ENCODE measurements at places on chromosomes 7 and 10.
A peak's percentile ranks its signal among the peaks of the same experiment; 100 is the strongest.

DNA sequence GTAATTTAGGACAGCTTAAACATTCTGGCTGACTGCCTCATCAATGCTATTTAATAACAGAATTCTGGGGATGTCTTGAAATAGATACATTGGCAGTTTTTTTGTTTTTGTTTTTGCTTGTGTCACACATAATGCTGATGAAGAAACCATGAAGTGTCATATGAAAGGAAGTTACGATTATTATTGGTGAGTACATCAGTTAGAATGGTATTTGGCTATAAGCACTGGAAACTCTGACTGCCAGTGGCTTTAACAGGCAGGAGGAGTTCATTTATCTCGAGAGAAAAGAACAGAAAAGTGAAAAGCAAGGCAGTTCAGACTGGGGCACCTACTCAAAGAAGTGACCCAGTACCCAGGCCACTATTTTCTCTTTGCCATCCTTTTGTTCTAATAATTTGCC is 18.1 kb downstream of the LSM8 start:
- peak; percentile 9 for DNase-seq

GRCh38 chr10:847868-848267 is 83.6 kb downstream of the LARP4B start:
- DNase-seq, result peak; percentile 27

GRCh38 chr7:15305002-15305600 is 256.7 kb downstream of the AGMO start:
- DNase-seq, result peak; percentile 43

DNA sequence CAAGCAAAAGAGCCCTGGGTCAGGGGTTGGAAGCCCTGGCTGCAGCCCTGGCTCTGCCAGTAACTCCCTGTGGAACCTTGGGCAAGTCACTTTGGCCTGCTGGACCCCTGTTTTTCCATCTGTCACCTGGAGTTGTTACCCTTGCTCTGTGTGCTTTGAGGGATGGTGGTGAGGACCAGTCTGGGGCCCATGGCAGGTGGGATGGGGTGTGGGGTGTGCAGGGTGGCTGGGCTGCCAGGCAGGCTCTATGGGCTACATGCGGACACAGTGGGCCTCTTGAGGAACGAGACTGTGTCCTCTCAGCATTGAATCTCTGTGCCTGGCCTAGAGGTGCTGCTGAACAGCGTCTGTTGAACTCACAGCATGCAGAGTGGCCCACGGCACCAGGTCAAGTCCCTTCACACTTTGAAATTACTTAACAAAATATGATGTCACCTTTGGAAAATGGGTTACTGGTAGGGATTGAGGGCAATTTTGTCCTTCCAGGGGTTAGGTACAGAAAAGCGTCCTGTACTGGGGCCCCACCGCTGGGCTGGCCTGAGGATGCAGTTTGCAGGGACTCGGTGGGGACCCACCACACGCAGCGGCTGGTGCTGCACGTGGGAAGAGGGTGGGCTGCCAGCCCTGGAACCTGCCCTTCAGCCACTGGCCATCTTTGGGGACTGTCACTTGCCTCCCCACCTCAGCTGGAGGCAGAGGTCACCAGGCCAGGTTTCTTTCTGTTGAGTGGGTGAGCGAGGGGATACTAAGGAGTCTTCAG is 45.3 kb downstream of the PRF1 start:
- no peak for DNase-seq

GRCh38 chr10:35872671-35873070 is 230.6 kb upstream of the FZD8 start:
- DNase-seq, result no peak

- DNase-seq, result no peak
These were observed 2.8 kb upstream of the REPIN1 start for GRCh38 chr7:150365673-150366398.

DNA sequence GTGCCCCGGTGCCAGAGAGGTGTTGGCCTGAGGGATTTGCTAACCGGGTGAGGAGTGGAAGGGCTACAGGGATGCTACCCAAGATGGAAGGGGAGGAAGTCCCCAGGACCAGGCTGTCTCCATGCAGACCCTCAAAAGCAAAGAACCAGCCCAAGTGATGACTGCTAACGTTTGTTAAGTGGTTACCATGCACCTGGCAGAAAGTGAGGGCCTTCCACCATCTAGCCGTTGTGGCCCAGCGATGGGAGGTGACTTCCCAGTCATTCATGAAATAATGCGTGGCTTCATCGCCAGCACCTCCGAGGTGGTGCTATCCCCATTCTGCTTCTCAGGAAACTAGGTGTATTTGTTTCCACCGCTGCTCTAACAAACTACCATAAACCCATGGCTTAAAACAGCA is 86.8 kb upstream of the LANCL2 start:
- DNase-seq, result no peak

DNA sequence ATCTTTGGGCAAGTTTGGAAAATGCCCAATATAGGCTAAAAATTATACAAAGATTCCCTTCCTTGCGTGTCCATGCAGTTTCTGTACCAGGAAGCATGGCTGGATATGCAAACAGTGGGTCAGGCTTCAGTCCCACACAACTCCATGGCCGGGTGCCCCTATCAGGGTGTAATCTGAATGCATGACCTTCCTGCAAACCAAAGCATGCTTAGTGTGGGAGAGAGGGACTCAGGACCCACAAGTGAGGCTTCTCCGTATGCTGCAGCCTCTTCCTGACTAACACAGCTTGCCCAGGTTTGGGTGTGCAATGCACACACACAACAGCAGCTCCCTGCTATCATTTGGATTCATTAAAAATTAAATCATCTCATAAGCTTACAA is 8.5 kb downstream of the AKR1B10 start:
- no peak for DNase-seq

DNA sequence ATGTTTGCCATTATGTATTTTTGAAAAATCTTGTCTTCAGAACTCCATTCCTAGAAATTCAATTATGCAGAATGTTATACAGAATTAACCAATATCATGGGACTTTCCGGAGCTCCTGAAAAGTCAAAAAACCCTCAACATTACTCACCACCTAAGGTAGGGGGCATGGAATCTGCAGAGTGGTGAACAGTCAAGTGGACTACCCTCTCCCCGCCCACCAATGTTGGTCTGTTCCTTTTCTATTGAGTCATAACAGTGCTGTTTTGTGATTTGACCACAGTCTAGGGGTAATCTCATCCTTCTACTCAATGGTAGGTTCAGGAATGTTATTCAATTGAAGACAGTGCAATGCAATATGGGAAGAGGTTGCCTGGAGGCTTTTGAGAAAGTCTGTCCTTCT is 130.5 kb upstream of the HABP2 start:
- no peak for DNase-seq

- DNase-seq, result peak; percentile 6
These were observed 9.4 kb downstream of the NXPH1 start for GRCh38 chr7:8442814-8443304.

DNA sequence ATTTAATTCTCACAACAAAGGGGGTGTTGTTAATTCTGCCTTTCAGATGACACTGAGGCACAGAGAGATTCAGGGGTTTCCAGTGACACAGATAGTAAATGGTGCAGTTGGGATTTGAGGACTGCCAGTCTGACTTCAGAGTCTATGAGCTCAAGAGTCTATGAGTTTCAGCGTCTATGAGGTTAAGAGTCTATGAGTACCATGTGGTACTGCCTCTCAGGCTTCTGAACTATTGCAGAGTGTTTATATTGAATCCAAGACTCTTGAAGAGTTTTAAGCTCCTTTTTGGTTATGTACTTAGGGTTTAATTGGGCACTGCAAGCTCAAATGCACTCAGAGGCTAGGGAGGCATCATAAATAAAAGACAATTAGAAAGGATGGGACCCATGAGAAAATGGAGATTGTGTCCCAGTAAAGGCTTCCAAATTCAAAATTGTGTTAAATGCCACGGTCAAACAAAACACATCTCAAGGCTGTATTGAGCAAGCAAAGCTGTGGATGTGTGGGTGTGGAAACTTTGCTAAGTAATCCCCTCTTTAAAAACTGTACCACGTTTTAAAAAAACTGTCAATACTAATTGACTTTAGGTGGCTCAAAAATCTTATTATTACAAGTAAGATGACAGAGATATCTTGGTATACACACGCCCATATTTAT is 123.9 kb upstream of the FAM171A1 start:
- peak; percentile 11 for DNase-seq

- DNase-seq, result no peak
These were observed 118.6 kb downstream of the SRPK2 start for GRCh38 chr7:105270117-105270516.

GRCh38 chr10:12355384-12355783 is 6.0 kb downstream of the CAMK1D start:
- DNase-seq, result no peak

DNA sequence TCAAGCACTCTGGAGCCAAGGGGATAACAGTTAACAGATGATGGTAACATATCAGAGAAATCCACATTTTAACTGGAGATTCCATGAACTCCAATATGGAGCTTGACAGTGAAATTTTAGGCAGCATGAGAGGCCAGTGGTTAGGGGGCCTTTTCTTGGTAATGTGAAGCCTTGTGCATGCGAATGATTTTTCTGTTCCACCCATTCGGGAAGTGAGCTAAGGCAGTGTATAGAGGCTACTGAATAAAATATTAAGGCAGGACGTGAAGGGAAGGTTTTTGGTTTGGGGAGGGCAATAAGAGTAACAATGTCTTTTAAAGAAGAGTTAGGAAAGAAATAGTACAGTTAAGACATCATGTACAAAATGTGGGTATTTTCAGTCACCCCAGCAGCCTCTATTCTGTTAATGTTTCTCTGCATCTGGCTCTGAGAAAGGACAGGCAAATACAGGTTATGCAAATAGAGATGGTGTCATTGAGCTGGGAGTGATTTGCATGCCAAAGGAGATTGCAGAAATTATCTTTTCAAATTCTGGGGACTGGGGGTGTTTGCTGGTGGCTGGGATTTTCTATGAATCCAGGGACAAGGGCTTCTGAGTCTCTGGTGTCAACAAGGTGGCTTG is 6.8 kb upstream of the TAS2R60 start:
- DNase-seq, result no peak

- DNase-seq, result no peak
These were observed 78.5 kb downstream of the CREB5 start for GRCh38 chr7:28490831-28491230.

DNA sequence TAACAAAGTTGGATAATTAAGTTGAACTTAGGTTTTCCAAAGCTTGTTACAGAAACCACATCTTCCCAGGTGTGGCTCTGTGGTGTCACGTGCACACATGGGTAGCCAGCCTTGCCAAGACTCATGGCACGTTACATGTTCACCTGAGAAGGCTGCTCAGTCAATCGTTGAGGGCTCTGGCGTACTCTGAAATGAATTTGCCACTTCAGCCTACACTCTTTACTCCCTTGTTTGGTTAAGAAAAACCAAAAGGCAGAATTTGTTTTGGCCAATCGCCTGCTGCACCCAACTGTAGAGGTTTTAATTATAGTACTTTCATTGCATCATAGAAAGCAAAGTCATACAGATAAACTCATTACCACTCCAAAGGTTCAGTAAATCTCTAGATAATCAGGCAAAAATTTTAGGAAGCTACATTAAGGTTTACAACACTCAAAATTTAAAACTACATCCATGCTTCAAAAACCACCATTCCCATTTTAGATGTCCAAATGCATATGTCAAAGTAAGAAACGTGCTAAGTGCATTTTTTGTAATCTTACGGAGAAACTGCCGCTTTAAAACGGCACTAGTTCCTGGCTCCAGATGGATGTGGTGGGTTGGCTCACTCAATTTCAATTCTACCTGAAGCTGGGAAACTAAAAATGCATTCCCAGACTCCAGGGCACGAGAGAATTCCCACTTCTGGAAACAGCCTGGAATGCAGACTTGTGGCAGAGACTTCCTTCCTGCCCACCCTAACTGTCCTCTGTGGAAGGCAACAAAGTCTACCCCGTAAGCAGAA is 88.4 kb downstream of the DIP2C start:
- no peak for DNase-seq

All from iris pigment epithelial cell (primary cell).